ENCODE measurements at places on chromosomes 7 and 10. TPM values are rescaled to one million over a fixed set of nuclear protein-coding genes. Genes with fewer than 3 reads are reported as not detected.

DNA sequence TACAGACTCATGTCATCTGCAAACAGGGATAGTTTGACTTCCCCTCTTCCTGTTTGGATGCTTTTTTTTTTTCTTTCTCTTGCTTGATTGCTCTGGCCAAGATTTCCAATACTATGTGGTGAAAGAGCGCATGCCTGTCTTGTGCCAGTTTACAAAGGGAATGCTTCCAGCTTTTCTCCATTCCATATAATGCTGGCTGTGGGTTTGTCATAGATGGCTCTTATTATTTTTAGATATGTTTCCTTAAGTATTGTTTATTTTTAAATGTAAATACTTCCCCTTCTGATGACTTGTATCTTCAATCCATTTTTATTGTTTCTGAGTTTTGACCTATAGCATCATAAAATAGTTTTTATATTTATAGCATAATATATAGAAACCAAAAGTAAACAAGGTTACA is 17.9 kb downstream of the FAM237B start:
- DNase-seq: no peak
- H3K4me1 ChIP-seq: no peaks in the 10 kb centered on the region
- H3K27me3 ChIP-seq: no peaks in the 10 kb centered on the region
- H3K36me3 ChIP-seq: no peaks in the 10 kb centered on the region

DNA sequence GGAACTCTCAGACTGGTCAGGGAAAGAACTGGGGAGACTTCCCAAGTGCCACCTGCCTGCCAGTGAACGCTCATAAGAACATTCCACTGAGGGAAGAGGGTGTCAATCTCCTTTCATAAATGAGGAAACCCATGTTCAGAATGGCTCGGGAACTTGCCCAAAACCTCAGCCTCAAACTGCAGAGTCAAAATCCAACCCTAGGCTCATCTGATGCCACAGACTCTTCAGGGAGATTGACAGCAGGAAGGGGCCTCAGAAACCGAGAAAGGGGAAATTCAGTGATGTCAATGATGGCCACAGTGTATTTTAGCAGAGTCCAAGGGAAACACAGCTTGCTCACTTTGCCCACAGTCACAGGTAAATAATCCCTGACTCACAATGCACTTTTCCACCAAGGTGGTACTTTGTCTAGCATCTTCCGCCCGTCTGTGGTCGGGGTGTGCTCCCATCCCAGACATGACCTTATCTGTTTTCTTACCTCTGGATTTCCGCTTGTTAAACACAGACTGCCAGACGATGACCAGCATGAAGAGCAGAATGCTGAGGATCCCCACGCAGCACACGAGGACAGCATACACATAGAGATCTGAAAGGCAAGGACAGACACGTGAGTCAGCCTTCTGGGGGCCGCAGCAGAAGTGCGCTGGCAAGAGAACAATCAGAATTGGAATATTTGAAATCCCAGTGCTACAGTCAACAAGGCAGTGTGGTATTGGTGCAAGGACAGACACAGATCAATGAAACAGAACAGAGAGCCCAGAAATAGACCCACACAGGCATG is 38.4 kb downstream of the VSTM4 start:
- H3K36me3 ChIP-seq: no peaks in the 10 kb centered on the region
- no peak overlapping the region for H3K4me3 ChIP-seq
- H3K27ac ChIP-seq: no peak overlapping the region
- no peaks in the 10 kb centered on the region for H3K4me1 ChIP-seq
- peaks cover 4% of the 10 kb centered on the region for H3K27me3 ChIP-seq

- H3K4me3 ChIP-seq: peak overlapping the region; percentile 99
- H3K4me1 ChIP-seq: peaks cover 30% of the 10 kb centered on the region
- peak; percentile 77 for DNase-seq
- no peaks in the 10 kb centered on the region for H3K36me3 ChIP-seq
- no peaks in the 10 kb centered on the region for H3K27me3 ChIP-seq
- H3K27ac ChIP-seq: peak overlapping the region; percentile 99
Observed at GRCh38 chr7:23530405-23530804, 1.4 kb downstream of the TRA2A start.

The ZNF488 gene
- total RNA-seq: not detected

The PRSS37 gene
- total RNA-seq: not detected

The DCLRE1C gene
- total RNA-seq: 61.8 TPM

The EBF3 gene
- total RNA-seq: 0.07 TPM

The NYAP1 gene
- total RNA-seq: not detected

The SPOCK2 gene
- 139 TPM for total RNA-seq

The TRIM73 gene
- 18.3 TPM for total RNA-seq
